ENCODE measurements at places on chromosomes 3 and 15.

GRCh38 chr3:78134496-78134895, 1094.6 kb downstream of the ROBO2 start:
- no peak overlapping the region for H3K4me3 ChIP-seq
- no peaks in the 10 kb centered on the region for H3K36me3 ChIP-seq
- no peaks in the 10 kb centered on the region for H3K27me3 ChIP-seq

GRCh38 chr3:143428294-143428693, 308.7 kb downstream of the CHST2 start:
- no peaks in the 10 kb centered on the region for H3K36me3 ChIP-seq
- no peak overlapping the region for H3K27ac ChIP-seq

DNA sequence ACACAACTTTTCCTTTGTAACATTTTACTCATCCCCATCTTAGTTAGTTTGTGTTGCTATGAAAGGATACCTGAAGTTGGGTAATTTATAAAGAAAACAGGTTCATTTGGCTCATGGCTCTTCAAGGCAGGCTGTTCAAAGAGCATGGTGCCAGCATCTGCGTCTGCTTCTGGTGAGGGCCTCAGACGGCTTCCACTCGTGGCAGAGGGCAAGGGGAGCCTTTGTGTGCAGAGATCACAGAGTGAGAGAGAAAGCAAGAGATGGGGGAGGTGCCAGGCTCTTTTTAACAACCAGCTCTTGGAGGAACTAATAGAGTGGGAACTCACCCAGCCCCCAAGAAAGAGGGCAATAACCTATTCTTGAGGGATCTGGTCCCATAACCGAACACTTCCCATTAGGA, 23.1 kb downstream of the PLA2G4F start:
- H3K4me1 ChIP-seq = no peaks in the 10 kb centered on the region
- no peaks in the 10 kb centered on the region for H3K36me3 ChIP-seq
- H3K27me3 ChIP-seq = peaks cover 48% of the 10 kb centered on the region
- H3K4me3 ChIP-seq = no peak overlapping the region

GRCh38 chr3:59873576-59874230, 823.9 kb upstream of the CFAP20DC start:
- peaks cover 19% of the 10 kb centered on the region for H3K4me1 ChIP-seq
- H3K36me3 ChIP-seq = peaks cover 3% of the 10 kb centered on the region
- no peak overlapping the region for H3K4me3 ChIP-seq
- H3K27me3 ChIP-seq = no peaks in the 10 kb centered on the region
- no peak overlapping the region for H3K27ac ChIP-seq

DNA sequence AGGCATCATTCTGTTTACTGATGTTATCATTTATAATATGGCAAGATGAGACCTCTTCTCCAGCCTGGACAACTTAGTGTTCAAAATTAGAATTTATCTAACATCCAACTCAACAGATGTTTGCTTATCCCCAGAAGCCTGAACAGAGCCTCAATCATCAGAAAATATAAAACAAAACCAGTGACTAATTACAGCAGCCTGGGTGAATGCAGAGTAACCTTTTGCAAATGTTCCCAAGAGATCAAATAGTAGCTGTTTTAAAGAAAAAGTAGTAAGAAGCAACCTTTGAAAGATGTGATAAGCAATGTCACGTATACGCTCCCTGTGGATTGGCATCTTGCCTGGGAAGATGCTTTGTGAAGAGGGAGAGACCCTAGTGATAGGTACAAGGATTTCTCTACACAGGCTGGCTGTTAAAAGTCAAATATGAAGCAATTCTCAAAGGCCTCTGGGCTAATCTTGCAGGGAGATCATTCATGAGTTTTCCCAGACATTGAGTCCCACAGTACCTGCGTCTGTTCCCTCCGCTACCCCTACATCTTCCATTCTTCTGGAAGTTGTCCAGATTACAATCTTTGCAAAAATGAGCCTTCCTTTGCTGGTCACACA, 39.3 kb upstream of the PRICKLE2 start:
- no peak overlapping the region for H3K4me3 ChIP-seq
- H3K27me3 ChIP-seq = peaks cover 54% of the 10 kb centered on the region
- no peak for DNase-seq
- no peaks in the 10 kb centered on the region for H3K36me3 ChIP-seq

DNA sequence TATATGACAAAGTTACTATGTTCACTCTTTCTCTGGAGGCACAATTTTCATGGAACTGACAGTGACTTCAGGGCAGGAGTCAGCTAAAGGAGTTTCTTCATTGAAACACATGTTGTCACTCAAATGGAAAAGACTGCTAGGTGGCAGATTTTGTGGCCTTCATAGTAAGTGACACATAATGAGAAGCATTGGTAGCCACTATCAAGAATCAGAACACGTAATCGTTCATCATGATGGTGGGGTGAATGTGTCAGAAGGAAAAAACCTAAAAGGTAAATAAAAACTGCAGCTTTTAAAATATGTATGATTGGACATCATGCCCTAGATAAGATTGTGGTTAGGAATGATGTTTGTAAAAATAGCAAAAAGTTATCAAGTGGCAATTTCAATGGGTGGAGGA, 1491.0 kb downstream of the SI start:
- H3K27me3 ChIP-seq = no peaks in the 10 kb centered on the region
- H3K27ac ChIP-seq = no peak overlapping the region
- no peak for DNase-seq
- H3K36me3 ChIP-seq = peaks cover 2% of the 10 kb centered on the region
- no peak overlapping the region for H3K4me3 ChIP-seq

DNA sequence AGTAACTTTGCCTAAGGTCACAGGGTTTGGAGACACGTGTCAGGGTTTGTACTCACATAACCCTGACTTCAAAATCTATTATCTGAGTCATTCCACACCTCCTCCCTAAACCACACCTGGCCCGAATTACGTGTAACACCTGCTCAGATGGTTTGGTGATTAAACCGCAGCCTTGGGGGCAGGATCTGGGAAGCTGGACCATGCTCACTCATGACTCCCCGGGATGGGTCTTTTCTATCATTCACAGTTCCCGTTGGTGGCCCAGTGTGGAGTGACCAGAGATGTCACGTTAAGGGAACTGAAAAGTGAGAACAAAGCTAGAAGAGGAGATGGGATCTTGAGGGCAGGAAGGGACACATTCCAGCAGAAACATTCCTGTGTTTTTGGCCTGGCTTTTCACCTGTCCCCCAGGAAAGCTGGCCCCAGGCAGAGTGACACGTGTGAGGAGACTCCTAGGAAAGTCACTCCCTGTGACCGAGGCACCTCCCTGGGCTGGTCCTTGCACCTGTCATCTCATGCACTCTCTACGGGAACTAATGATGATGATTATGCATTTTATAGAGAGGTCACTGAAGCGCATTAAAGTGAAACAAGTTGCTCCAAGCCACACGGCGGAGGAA, 75.4 kb upstream of the POMGNT2 start:
- H3K4me1 ChIP-seq = peaks cover 57% of the 10 kb centered on the region
- DNase-seq = peak; percentile 40
- H3K4me3 ChIP-seq = peak overlapping the region; percentile 60
- H3K27ac ChIP-seq = peak overlapping the region; percentile 79
- H3K36me3 ChIP-seq = peaks cover 10% of the 10 kb centered on the region

- H3K27ac ChIP-seq = no peak overlapping the region
- no peak overlapping the region for H3K4me3 ChIP-seq
- no peaks in the 10 kb centered on the region for H3K4me1 ChIP-seq
- H3K27me3 ChIP-seq = peaks cover 22% of the 10 kb centered on the region
- H3K36me3 ChIP-seq = no peaks in the 10 kb centered on the region
- no peak for DNase-seq
These were observed 2.2 kb upstream of the THRB start for GRCh38 chr3:24496529-24497482.

GRCh38 chr15:64519897-64520296, 59.5 kb downstream of the ZNF609 start:
- no peaks in the 10 kb centered on the region for H3K27me3 ChIP-seq
- peaks cover 2% of the 10 kb centered on the region for H3K36me3 ChIP-seq
- H3K4me1 ChIP-seq = peaks cover 43% of the 10 kb centered on the region
- DNase-seq = no peak
- no peak overlapping the region for H3K27ac ChIP-seq
- H3K4me3 ChIP-seq = no peak overlapping the region

DNA sequence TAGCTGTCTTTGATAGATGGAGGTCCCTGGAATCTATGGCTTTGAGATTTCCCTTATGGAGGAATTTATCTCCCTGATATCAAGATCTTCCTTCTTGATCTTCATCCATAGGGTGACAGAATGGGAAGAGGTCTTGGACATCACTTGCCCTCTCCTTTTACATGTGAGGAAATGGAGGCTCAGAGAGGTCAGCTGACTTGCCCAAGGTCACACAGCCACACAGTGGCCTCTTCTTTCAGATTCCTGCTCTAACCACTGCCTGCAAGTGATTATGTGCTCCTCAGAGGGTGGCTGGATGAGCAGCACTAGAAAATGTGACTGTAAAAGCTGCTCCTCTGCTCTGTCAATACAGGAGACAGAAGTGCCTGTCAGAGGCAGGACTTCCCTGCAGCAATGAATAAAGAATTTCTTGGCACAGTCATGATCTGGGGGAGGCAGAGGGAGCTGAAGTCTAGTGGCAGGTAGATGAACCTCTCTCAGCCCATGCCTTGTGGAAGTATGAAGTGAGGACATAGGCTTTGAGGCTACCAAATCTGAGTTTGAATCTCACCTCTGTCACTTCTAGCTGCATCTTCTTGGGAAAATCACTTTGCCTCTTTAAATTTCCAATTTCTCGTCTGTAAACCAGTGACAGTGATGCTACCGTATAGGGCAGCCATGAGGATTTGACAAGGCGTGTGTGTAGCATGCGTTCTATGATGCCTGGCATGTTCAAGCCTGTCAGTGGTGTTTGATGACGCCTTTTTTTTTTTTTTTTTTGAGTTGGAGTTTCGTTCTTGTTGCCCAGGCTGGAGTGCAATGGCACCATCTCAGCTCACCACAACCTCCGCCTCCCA, 12.0 kb downstream of the SSUH2 start:
- peaks cover 21% of the 10 kb centered on the region for H3K27me3 ChIP-seq
- peaks cover 14% of the 10 kb centered on the region for H3K4me1 ChIP-seq
- no peaks in the 10 kb centered on the region for H3K36me3 ChIP-seq
- no peak overlapping the region for H3K27ac ChIP-seq
- H3K4me3 ChIP-seq = no peak overlapping the region

DNA sequence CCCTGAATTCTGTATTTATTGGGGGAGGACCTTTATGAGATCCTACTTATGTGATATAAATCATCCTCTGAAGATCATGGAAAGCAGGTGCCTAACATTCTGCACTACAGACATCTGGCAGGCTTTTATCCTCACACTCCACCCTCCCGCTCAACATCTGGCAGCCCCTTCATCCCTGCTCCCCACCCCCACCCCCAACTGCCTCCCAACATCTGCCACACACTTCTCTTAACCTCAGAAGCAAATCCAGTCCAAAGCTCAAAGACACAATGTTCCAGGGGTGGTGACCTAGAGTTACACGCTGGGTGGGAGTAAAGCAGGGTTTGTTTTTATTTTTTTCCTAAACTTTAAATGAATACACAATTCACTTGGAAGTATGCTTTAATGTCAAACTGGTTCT, 184.5 kb upstream of the ATP11B start:
- no peak for DNase-seq
- H3K36me3 ChIP-seq = no peaks in the 10 kb centered on the region
- H3K4me1 ChIP-seq = no peaks in the 10 kb centered on the region
- H3K27me3 ChIP-seq = peaks cover 8% of the 10 kb centered on the region
- no peak overlapping the region for H3K4me3 ChIP-seq

DNA sequence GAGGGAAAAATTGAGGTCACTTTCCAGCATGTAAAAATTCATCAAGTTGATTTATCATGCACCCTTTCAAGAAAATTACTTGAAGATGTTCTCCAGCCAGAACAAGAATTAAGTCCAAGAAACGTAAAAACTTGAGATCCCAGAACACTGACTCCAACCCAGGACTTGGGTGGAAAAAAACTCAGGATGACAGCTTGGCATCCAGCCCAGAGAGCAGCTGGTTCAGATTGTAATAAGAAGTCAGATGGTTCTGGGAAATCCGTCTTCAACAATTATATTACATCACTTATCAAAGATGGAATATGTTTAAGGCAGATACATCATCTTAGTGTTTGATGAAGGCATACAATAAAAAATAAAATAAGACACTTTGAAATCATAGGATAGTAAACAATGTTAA, 23.0 kb upstream of the DNAJC13 start:
- no peak for DNase-seq
- no peak overlapping the region for H3K4me3 ChIP-seq

DNA sequence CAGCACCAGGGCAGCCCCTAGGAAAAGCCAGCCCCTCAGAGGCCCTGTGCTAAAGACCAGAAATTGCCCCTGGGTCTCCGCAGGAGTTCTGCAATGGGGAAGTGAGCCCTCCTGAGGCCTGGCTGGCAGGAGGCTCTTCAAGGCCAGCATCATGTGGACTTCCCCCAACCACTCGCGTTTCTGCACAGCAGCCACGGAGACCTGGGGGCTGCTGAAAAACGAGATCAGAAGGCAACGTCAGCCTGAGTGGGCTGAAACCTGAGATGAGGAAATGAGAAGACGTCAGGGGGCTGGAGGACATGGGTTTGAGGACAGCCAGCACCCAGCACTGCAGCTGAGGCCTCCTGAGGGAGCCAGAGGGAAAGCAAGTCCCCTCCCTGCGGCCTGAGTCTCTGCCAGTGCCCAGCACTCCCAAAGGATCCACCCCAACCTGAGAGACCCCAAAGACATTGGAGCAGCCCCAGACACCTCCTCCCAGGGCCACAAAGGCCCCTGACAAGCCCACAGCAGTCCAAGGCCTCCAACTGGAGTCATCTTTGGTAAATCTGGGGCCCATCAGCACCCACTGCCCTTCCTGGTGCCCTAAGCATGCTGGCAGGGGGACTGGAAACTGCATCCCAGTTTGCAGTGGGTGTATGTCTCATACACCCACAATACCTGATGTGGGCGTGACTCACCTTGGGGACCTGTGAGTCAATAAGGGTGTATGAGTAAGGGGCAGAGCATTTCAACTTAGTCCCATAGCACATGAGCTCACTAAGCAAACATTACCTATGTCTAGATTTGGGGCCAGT, 29.2 kb upstream of the CYP11A1 start:
- peak overlapping the region; percentile 6 for H3K4me3 ChIP-seq
- DNase-seq = no peak
- H3K27me3 ChIP-seq = no peaks in the 10 kb centered on the region
- H3K4me1 ChIP-seq = peaks cover 68% of the 10 kb centered on the region
- no peaks in the 10 kb centered on the region for H3K36me3 ChIP-seq

DNA sequence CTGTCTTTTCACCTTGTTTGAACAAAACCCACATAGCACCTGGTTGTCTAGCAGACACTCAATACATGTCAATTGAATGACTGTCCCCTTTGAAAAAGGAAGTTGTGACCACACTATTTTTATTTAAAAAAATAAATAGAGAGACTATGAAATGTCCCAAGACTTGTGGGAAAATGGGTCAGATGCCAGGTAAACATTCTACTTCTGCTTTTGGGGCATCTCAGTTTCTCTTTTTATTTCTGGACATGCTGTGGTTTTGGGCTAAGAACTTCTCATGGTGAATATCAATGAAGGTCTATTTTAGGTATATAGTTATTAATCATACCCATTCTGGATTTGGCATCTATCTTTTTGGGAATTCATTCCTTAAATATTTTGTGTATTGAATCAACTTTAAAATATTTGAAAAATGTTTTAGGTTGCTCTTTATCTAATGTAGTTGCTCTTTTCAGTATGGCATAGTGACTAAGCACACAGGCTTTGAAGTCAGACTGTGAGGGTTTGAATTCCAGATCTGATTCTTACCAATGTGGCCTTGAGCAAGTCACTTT, 4.4 kb downstream of the TMEM45A start:
- H3K36me3 ChIP-seq = peaks cover 2% of the 10 kb centered on the region
- peaks cover 55% of the 10 kb centered on the region for H3K27me3 ChIP-seq
- no peaks in the 10 kb centered on the region for H3K4me1 ChIP-seq
- H3K27ac ChIP-seq = no peak overlapping the region
- no peak overlapping the region for H3K4me3 ChIP-seq
- no peak for DNase-seq
